H1 (cell line): ENCODE measurements at places on chromosomes 4 and X.

GRCh38 chr4:154073107-154073822, 284.4 kb upstream of the SFRP2 start:
- DNase-seq, result no peak

- no peak for DNase-seq
These were observed 432.0 kb downstream of the GLUD2 start for GRCh38 chrX:121479406-121479805.

DNA sequence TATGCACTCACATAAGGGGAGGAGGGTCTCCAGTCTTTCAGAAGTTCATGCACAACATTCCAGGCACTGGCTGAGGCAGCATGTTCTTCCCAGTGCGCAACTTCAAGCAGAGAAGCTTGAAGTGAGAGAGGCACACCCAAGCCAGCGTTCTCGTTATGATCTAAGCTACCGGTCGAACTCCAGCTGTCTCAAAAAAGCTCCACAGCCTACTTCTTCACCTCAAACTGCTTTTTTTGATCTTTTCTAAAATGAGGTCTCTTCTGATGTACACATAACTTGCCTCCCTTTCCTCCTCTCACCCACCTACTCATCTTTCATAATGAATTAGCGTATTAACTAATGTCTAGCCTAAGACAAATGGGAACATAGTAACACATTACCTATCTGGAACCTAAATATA, 25.3 kb downstream of the GPC4 start:
- DNase-seq, result no peak

DNA sequence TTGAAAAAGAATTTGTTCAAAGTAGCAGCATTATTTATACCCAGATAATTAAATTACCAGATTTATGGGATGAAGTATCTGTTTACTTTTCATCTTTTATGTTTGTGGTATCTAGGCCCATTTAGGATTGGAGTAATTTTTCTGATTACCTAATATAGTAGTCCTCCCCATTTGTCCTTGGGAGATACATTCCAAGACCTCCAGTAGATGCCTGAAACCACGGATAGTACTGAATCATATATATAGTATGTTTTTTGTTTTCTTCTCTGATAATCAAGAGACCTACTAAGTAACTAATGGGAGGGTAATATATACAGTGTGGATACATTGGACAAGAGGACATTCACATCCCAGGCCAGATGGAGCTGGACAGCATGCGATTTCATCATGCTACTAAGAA, 30.7 kb upstream of the PTPN13 start:
- DNase-seq, result no peak

- no peak for DNase-seq
These were observed 770.1 kb upstream of the GALNTL6 start for GRCh38 chr4:171042989-171043524.

- DNase-seq, result no peak
These were observed 98.1 kb upstream of the OTUD4 start for GRCh38 chr4:145278341-145279121.

DNA sequence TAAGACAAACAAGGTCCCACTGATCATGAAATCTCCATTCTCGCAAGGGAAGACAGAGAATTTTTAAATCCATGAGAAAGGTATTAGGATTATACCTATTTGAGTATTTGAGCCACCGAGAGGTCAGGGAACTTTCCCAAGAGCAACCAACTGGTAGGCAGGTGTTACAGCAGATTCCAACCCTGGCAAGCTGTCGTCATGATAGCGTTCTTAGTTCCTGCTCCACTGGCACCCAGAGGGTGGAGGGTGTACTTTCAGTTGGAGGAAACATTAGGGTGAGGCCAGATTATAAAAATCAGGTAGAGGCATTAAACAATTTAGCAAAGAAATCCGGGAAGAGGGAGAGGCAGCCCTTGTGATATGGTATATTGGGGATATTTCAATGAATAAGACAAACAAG, 23.3 kb downstream of the COQ2 start:
- no peak for DNase-seq

DNA sequence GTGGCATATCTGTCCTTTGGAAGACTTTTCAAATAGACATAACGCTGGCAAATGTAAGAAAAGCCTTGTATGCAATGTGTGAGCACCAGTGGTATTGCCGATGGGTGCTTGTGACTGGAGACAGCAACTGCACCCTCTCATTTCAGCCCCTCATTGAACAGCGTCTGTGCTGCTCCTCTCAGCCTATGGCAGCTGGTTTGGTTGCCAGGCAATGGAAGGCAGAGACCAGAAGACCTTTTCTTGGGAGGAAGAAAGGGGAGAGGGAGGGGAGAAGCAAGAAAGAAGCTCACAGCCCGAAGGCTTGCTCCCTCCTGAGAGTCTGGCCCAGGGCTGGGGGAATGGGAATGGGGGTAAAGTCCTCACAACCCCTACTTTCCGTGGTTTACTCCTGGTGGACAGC, 20.2 kb downstream of the ZCCHC13 start:
- no peak for DNase-seq

DNA sequence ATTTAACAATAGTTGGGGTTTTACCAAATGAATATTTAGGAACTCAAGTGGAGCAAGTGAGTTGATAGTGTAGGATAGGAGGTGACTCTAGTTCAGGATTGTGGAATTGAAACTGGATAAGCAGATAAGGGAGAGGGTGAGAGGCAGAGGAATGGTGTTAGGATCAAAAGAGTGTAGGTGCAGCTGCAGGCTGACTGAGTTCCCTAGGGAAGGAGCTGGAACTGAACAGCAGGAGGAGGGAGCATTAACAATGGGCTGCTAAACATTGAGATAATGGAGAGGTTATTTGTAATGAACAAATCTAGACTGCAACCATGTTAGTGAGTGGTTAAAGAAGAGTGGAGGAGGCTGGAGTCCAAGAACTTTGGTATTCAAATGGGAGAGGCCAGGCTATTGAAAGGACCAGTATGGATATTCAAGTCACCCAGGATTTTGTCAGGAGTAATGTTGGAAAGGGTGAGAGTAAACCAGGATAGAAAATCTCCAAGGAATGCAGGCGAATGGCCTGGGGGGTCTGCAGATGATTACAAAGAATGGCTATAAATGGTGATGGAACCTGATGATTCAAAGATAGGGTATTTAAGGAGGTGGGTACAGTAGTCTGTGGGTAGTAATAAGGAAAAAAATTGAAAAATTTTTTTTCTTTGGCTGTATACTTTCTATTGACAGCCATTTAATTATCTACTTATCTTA, 497.1 kb upstream of the TENM3 start:
- DNase-seq, result no peak

- no peak for DNase-seq
These were observed 23.1 kb upstream of the TLR7 start for GRCh38 chrX:12843668-12844279.

DNA sequence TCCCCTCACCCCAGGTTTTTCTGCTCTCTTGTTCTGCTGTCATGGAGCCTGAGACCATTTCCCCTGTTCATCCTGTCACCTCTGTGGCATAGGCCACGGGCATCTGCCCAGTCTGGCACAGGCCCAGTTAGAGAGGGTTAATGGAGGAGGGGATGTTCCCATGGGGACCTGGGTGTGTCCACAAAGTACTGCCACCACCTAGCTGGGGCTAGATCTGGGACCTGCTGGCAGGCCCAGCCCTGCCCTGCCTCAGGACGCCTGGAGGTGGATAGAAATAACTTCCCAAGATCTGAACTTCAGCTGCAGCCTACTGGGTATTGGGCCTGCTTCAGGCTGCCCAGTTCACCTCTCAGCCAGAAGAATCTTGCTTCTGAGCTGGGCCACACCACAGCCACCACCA, 13.5 kb downstream of the EFNB1 start:
- no peak for DNase-seq

DNA sequence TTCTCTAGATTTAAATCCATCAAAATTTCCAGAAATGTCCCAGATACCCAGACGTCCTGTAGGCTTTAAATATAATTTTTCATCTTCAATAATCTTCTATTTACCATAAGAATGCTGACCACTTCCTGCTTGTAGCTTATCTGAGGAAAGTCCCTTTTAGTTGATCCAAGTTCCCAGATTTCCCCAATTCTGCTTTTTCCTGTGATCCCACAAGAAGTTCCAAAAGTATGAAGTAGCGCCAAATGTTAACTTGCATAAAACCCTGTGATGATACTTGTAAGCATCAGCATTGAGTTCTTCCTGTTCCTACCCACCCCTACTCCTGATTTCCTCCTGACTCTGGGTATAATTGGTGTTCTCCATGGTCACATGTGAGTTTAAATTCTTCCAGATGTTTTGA, 10.6 kb upstream of the TLR8 start:
- DNase-seq, result no peak

GRCh38 chr4:77385124-77385969, 220.3 kb upstream of the CXCL13 start:
- peak; percentile 73 for DNase-seq

GRCh38 chr4:7237873-7238272, 45.5 kb downstream of the SORCS2 start:
- no peak for DNase-seq

GRCh38 chr4:177116161-177116560, 193.5 kb upstream of the NEIL3 start:
- no peak for DNase-seq

DNA sequence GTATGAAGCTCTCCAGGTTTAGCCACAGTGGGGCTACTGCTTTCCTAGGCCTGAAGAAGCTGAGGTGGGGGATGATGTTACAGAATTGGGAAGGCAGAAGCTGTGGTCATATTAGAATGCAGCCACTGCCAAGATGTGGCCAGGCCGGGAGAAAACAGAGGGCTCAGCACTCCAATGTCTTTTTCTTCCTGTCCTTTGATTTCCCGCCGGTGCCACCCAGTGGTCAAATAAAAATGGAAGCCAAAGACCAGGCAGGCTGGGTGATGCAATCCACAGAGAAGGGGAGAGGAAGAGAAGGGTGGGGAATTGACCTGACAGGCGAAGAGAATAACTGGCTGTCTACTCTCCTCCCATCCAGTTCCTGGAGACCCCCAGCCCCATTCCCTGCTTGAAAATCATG, 94.9 kb upstream of the SHISA3 start:
- no peak for DNase-seq

- no peak for DNase-seq
These were observed 2182.5 kb upstream of the AGA start for GRCh38 chr4:179624768-179625181.

DNA sequence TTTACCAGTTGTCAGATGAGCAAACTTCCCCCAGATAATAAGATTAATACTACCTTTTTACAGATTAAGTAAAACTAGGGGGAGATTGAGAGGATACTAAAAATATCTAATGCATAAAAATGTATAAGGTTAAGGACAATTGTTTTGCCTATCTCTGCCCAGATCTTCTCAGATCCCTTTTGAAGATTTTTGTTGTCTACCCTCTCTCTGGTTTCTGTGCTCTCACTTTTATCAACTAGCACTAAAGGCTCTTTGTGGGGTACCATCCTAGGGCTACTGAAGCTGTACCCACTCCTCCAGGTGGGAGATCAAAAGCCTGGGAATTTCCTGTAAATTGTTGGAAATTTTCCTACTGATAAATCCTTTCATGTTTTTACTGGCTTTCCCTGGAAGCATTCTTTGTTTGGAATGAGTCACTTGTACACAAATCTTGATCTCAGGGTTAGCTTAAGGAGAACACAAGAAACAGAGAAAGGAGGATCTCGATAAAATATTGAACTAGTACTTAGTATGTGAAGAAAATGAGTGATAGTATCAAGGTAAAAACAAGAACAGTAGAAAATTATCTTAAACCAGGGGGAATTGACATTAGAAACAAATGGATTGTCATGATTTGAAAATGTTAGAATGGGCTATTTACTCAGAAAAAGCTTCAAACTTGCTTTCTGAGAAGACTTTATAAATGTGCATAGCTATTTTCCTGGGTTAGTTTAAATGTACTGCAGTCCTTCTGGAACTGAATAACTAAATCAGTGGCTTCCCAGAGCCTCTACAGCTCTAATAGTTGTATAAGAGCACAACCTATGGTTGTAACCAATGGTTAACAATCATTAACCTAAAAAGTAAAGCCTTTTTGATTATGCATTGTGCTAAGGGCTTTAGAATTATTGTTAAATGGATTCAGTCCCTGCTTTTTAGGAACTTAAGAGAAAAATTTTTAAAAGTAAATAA, 679.9 kb upstream of the MAGEB2 start:
- DNase-seq, result no peak
